Activated CD4-positive, alpha-beta memory T cell treated with anti-CD3 and anti-CD28 coated beads for 36 hours (primary cell): ENCODE measurements at places on chromosomes 12 and 14. TPM values are rescaled to one million over a fixed set of nuclear protein-coding genes. Genes with fewer than 3 reads are reported as not detected.

GRCh38 chr12:52063981-52064649 lies 5.7 kb upstream of the ATG101 start:
- no peak for DNase-seq

GRCh38 chr12:102182635-102183034 lies 15.0 kb downstream of the PMCH start:
- DNase-seq = no peak

GRCh38 chr14:100329233-100330006 lies 6.3 kb downstream of the SLC25A47 start:
- DNase-seq = no peak

GRCh38 chr12:119341020-119341419 lies 6.5 kb downstream of the CCDC60 start:
- DNase-seq = no peak

The ALG10 gene
- 19.4 TPM for total RNA-seq

GRCh38 chr12:109110988-109111495 lies 5.3 kb upstream of the ACACB start:
- peak; percentile 67 for DNase-seq

DNA sequence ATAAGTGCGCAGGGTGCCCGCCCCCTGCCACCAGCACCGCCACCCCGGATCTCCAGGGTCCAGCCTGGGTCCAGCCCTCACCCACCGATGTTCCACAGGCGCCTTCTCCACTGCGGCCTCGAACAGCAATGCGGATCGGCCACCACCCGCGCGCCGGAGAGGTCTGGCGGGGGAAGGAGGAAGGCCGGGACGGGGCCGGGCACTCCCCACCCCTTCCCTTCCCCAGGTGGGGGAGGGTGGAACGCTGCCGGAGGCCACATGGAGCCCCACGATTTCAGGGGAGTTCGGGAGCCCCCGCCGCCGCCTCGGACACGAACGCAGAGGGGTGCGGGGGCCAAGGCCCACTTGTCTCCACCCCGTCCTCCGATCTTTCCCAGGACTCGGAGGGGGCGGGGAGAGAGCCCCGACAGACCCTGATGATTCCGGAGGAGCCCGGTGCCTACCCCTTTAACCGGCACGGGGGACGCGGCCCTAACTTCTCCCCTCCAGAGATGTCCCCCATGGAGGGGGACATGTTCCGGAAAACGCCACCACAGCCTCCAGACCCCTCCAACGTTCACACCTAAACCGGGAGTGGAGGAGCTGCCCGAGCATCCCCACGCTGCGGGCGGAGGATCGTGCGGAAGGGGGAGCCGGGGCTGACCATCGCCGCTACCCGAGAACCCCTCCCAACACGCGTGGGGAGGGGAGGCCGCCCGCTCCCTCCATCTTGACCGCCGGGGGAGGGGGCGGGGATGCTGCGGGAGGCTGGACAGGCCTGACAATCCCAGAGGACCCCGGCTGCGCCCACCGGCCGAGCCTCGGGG lies 1.1 kb downstream of the ATXN2 start:
- DNase-seq = peak; percentile 36

DNA sequence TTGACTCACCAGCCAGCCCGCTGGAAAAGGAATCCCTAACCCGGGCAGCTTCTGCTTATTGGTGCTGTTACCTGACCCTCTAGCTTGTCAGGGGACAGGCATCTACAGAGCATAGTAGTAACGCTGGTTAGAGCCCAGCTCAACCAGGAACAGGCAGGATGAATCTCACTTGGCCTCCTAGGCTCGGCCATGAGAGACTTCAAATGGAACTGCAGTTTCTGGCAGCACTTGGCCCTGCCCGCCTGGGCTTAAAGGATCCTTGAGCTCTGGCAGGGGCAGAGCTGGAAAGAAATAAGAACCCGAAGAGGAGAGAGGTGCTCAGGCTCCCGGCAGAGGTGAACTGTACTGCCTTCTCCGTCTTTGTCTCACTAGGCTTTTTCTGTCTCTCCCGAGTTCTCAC lies 2.3 kb upstream of the LHX5 start:
- DNase-seq = no peak

DNA sequence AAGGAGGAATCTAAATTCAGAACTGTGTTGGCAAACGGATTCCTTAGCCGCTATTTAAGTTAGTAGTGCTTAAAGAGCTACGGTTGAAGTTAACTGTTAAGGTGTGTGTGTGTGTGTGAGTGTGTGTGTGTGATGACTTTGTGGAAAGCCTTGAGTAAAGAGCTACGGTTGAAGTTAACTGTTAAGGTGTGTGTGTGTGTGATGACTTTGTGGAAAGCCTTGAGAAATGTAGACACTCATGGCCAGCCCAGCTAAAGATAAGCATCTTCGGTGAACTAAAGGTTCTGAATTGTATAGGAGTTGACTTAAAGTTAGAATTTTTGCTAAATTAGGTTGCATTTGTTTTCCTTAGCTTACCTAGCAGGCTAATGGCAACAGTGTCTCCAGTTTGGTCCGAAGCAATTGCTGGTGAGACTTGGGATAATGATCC lies 1.4 kb downstream of the KTN1 start:
- no peak for DNase-seq

DNA sequence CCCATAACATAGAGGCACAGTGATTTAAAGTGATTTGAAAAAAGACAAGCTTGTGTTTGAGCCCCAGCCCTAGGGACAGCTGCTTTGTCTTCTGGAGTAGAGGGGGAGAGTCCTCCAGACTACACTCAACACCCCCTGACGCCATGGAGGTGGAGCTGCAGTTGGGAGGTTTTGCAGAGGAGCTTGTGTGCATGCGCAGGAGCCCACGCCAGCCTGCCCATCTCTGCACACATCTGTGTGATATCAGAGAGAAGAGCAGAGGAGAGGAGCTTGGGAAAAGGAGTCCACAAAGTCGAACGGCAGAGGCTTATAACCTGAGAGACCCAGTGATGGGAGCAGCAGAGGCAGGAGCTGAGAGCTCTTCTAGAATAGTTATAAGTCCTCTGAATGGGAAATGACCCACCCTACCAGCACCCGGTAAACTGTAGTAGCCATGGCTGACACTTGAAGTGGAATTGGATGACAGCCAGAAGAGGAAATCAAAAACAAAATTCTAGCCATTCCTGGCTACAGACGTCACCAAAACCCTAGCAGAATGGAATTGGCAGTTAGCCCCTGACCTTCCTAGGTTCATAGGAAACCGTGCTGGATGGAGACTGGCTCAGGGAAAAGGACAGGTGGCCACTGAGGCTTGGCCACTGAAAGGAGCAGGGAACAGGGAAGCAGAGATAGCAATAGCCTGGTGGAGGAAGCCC lies 185.1 kb upstream of the VASH1 start:
- DNase-seq = no peak

GRCh38 chr14:83053022-83053710 lies 1519.5 kb upstream of the SEL1L start:
- DNase-seq = no peak

GRCh38 chr12:63821781-63822251 lies 22.7 kb upstream of the SRGAP1 start:
- no peak for DNase-seq

DNA sequence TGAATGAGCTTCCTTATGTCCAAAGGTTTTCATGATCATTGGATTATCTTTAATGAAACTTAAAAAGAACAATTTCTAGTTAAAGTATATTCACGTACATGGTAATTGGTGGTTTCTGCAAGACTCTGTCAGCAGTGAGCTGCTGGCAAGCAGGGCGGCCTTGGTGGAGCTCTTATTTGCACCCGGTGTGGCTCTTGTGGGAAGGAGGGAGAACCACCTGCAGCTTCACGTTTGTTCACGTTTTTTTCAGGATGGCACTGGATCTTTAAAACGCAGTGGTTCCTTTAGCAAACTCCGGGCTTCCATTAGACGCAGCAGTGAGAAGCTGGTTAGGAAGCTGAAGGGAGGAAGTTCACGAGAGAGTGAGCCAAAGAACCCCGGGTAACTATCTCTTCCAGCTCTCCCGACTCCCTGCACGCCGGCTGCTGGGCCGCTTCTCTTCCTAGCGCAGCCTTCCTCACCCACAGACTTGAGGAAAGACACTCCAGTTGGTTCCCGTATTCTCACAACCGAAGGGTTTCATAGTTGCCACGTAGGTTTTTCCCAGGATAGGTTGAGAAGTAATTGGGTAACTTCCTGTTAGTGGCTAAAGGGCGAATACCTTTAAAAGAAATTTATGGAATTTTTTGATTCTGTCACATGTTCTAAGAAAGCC lies 28.3 kb downstream of the XRCC3 start:
- no peak for DNase-seq

DNA sequence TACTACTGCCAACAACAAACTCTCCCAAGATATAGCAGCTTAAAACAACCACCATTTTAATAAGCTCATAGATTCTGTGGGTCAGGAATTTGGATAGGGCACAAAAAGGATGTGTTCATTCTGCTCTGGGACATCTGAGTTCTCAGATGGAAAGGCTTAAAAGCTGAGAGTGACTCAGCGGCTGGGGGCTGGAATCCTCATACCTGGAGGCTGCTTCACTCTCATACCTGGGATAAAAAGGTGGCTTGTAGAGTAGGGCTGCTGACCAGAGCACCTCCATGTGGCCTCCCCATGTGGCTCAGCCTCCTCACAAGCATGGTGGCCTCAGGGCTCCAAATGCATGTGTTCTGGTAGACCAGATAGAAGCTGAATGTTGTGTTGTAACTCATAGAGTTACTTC lies 20.2 kb upstream of the PELI2 start:
- DNase-seq = no peak

DNA sequence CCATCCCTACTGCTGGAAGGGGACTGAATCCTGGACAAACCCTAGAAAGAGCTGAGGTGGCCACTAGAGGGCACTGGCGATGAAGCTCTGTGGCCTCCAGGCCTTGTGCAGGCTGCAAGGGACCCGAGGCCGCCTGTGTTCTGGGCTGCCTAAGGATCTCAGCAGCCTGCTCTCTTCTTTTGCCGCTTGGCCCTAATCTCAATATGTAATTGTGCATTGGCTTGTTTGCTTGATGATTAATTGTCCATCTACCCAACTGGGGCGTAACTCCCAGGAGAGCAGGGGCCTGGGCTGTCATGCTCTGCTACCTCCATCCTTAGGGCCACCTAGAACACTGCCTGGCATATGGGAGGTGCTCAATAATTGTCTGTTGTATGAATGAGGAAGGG lies 73.8 kb downstream of the SYNE3 start:
- DNase-seq = peak; percentile 83

- DNase-seq = no peak
Measured at GRCh38 chr14:101495827-101496775, 65.2 kb upstream of the DIO3 start.

DNA sequence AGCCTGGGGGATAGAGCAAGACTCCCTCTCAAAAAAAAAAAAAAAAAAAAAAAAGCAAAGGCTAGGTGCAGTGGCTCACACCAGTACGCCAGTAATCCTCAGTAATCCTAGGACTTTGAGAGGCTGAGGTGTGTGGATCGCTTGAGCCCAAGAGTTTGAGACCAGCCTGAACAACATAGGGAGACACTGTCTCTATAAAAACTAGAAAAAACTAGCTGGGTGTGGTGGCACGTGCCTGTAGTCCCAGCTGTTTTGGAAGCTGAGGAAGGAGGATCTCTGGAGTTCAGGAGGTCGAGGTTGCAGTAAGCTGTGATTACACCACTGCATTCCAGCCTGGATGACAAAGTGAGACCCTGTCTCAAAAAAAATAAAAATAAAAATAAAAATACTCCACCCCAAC lies 8.9 kb upstream of the RBM25 start:
- no peak for DNase-seq

DNA sequence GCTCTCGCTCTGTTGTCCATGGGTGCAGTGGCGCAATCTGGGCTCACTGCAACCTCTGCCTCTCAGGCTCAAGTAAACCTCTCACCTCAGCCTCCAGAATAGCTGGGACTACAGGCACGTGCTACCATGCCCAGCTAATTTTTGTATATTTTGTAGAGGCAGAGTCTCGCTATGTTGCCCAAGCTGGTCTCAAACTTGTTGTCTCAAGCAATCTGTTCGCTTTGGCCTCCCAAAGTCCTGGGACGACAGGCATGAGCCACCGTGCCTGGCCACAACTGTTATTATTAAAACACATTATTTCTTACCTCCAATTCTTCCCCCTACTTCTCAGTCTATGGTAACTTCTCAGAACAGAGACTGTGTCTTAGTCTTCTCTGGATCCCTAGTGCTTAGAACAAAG lies 143.3 kb downstream of the DICER1 start:
- no peak for DNase-seq

- no peak for DNase-seq
Measured at GRCh38 chr12:14886271-14886670, 617 bp upstream of the MGP start.

DNA sequence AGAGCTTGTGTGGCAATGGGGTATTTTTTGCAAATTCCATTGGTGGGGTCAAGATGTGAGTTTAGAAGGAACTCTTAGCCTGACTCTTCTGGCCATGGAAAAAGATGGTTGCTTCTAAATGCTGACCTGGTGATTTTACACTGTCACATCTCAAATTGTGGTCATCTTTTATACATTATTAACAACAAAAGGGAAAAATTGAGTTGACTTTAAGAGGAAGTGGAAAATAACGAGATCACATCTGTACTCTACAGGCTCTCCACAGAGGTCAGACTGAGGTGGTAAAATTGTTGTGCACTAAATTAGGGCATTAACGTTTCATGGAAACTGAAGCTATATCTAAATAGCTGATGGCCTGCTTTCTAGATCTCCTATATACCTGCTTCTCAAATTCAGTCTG lies 44.7 kb downstream of the PTPN11 start:
- DNase-seq = no peak

The CMA1 gene
- total RNA-seq = not detected

The MYF5 gene
- not detected for total RNA-seq

- no peak for DNase-seq
Measured at GRCh38 chr12:25801734-25802133, 156.7 kb upstream of the RASSF8 start.

- no peak for DNase-seq
Measured at GRCh38 chr14:95444132-95445129, 72.0 kb downstream of the SYNE3 start.

DNA sequence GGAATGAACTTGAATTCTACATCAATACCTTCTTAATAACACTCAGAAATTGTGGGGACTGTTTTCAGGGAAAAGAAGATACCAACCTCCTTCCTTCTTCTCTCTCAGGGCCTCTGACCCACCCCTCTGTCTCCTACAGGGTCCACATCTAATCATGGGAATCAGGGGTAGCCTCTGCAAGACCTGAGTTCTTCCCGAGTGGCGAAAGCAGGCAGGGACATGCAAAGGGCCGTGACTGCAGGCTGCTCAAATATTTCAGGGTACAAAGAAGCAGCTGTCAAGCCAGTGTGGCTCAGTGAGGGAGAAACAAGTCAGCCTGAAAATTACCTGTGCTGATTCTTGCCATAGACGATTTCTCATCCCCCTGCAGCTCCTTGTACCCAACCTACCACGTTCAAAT lies 123.1 kb upstream of the PARP11 start:
- DNase-seq = no peak

The FLRT2 gene
- total RNA-seq = not detected

- peak; percentile 85 for DNase-seq
Measured at GRCh38 chr12:39619660-39620433, at the start of gene ABCD2. ABCD2 (minus strand) TSS chr12:39619803; CDS start chr12:39619615, 188 bp downstream.
